ENCODE measurements at places on chromosomes 11 and 22.

- peak; percentile 91 for DNase-seq
Measured at GRCh38 chr22:20437613-20438426, at the start of gene SCARF2. SCARF2 (minus strand) TSS chr22:20437825; CDS start chr22:20437754, 71 bp downstream.

- DNase-seq: no peak
Measured at GRCh38 chr11:85941380-85941973, 86.3 kb downstream of the CCDC83 start.

GRCh38 chr11:61680622-61681221, 531 bp downstream of the DAGLA start:
- no peak for DNase-seq

- no peak for DNase-seq
Measured at GRCh38 chr22:38919631-38920190, 37.7 kb upstream of the APOBEC3A start.

- DNase-seq: no peak
Measured at GRCh38 chr11:96156379-96156722, 186.6 kb downstream of the MAML2 start.

DNA sequence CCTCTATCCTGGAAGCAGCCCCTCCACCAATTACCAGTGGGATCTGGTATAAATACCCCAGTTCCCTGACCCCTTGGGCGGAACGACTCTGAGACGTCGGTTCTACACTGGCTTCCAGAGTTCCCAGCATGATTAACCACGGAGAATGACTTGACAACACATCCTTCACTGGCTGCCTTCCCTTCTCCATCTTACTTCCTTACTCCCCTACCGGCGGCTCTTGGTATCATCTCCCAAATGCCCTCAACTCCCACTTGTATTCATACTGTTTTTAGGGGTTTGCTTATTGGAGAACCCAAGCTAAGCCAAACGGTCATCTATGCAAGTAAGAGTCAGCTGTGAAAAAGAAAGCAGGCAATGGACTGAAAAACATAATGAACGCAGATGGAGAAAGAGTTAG, 56.1 kb downstream of the APOL3 start:
- DNase-seq: no peak

- no peak for DNase-seq
Measured at GRCh38 chr11:12784987-12785386, 110.8 kb downstream of the TEAD1 start.

DNA sequence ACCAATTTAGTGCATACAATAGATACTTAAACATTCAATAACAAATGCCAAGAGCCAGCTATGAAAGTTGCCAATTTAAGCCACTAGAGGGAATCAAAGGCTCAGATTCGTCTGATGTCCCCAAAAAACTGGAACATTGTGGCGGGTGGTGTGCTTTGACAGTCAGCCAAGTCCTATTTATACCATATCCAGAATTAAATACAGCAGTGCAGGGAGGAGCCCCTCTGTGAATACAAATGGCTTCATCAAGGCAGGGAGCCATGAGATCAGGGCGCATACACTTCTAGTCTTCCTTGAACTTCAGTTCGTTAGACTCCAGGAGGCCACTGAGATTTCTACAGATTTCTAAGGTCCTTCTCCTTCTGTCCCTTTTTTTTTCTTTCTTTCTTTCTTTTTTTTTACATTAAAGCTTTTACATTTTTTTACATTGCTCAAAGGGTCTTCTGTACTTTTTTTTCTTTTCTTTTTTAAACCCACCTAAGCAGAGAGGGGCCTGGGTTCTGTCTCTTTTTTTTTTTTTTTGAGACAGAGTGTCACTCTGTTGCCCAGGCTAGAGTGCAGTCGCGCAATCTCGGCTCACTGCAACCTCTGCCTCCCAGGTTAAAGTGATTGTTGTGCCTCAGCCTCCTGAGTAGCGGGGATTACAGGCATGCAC, 41.5 kb upstream of the HSPA8 start:
- peak; percentile 83 for DNase-seq

DNA sequence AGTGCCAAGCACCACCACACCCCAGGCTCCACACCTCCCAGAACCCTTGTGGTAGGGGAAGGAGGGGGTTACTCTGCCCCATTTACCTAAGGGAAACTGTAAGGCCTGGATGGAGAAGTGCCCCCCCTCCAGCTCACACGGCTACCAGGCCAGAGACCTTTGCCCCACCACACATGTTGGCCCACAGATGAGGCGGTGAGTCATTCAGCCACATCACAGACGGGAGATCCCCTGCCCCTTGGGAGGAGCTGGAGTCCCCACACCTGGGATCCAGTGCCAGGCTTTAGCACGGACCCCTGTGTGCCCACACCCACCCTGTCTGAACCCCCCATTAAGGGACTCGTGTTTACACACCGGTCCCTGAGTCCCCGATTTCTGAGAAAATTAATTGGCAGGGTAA, 24.9 kb downstream of the CDKN1C start:
- no peak for DNase-seq

GRCh38 chr22:31583861-31584485, 78.0 kb downstream of the PISD start:
- no peak for DNase-seq

- DNase-seq: no peak
Measured at GRCh38 chr22:45740236-45740635, 68.6 kb downstream of the ATXN10 start.

DNA sequence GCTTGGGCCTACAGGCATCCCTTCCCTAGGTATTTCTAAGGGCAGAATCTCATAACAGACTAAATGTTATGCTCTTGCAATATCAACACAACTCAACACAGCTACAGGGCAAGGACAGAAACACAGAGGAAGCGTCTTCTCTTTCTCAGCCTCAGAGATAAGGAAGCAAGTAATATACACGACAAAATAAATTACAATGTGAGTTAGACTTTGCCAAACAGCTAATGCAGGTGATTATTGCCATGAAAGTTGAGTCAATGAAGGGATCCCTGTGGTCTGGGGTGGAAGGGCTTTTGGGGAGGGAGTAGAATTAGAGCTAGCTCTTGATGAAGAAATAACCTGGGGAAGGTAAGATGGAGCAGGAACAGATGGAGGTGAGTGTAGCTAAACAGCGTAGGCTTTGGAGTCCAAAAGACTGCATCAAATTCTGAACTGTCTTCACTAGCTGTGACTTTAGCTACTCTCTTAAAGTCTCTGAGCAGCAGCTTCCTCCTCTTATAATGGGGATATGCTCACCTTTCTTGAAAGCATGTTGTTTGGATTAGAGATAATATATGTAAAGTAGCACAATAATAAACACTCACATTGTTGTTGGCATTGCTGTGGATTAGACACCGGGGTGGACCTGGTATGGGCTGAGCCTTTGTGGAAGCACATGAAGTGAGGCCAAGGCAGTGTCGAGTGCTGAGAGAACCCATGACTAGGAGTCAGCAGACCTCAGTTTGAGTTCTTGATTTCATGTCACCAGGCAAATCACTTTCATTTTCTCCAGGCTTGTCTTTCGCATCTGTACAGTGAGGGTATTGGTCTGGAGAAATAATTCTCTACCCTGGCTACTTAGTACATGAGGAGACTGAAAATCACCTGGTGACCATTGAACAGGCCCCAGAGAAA, 41.0 kb upstream of the AQP11 start:
- DNase-seq: no peak

- no peak for DNase-seq
Measured at GRCh38 chr11:116177521-116178210, 595.1 kb downstream of the BUD13 start.

DNA sequence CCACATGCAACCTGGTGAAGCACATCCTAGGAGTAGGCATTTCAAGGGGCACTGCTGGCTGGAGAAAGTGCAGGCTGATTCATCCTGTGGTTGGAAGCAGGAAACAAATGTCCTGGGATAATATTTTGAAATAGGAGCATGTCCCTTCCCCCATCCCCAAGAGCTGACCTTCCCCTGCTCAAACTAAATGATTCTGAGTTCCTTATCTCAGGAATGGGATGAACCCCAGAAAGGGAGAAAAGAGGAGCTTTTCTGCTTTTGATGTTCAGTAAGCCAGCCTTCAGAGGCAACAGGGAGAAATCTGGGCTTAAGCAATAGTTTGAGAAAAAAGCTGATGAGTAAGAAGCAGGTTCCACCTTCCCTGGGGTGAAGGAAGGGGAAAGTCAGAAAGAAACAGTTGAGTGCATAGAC, 19.5 kb upstream of the SPON1 start:
- no peak for DNase-seq

- DNase-seq: no peak
Measured at GRCh38 chr11:58493676-58494075, 14.2 kb downstream of the OR5B21 start.

DNA sequence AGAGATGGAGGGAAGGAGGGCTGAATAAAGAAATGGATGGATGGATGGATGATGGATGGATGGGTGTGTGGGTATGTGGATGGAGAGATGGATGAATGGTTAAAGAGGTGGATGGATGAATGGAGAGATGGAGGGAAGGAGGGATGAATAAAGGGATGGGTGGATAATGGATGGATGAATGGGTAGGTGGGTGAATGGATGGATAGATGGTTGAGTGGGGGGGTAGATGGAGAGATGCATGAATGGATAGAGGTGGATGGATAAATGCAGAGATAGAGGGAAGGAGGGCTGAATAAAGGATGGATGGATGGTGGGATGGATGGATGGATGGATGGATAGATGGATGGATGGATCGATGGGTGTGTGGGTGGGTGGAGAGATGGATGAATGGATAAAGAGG, 71.6 kb downstream of the CDKN1C start:
- no peak for DNase-seq

- DNase-seq: no peak
Measured at GRCh38 chr22:29912605-29913398, 29.8 kb downstream of the MTMR3 start.

DNA sequence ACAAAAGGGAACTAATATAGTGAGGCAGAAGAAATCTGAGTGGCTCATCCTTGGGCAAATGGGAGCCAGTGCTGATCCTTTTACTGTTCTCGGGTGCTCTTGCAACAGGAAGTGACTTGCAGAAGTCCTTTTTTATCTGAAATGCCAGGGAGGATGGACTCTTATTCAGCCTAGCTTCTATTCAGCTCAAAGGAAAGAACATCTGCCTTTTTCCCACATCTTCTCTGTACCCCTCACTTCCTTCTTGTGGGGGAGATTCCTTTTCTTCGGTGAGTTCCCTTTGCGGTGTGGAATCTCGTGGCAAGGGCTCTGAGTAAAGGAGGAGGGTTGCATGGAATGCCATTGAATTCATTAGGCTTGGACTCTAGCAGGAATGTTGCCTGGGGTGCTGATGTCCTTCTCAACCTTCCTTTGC, 76.2 kb downstream of the ZBTB16 start:
- DNase-seq: no peak

DNA sequence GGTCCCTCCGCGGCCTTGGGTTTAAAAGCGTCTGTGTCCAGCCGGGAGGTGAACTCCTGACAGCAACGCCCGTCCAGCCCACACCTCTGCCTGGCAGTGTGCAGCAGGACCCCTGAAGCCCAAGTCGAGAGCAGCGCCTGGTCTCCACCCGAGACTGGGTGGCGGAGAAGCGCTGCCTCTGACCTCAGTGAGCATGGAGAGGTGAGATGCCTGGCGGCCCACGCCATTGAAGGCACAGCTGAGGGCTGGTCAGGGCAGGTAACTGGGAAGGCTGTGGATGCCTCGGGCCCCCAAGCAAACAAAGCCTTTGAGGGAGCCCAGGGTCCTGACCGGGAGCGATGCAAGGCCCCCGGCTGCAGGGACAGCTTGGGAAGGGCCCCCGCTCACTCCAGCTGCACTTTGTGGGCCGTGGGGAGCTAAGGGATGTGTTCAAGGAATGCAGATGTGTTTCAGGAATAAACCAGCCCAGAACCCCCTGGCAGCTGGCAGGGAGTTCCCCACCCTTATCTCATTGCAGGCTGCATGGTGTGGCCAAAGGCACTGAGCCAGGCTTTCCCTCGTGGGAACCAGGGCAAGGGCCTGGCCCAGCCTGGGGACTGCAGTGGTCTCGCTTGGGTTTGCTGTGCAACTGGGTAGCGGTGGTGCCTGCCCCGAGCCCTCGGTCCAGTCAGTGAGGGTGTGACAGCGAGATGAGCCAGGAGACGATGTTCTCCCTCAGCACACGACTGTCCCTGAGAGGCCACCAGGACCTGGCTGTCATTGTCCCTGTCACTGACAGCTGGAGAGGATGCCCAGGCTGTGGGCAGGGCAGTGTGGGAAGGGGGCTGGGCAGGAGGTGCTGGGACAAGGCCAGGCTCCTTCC, 92.5 kb downstream of the WNT7B start:
- peak; percentile 29 for DNase-seq

DNA sequence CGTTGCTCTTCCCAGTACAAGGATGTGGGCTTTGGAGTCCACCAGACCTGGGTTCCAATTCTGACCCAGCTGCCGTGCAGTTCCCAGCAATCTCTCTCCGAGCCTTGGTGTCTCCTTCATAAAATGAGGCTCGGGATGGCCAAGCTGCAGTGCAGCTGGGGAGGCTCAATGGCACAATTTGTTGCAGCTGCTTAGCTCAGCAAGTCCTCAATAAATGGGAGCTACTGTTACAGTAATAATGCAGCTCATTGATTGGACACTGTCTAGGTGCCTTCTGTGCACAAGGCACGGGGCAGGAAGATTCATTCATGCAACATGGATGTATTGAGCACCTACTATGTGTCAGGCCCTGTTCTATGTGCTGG, 37.1 kb downstream of the SHISAL1 start:
- no peak for DNase-seq

DNA sequence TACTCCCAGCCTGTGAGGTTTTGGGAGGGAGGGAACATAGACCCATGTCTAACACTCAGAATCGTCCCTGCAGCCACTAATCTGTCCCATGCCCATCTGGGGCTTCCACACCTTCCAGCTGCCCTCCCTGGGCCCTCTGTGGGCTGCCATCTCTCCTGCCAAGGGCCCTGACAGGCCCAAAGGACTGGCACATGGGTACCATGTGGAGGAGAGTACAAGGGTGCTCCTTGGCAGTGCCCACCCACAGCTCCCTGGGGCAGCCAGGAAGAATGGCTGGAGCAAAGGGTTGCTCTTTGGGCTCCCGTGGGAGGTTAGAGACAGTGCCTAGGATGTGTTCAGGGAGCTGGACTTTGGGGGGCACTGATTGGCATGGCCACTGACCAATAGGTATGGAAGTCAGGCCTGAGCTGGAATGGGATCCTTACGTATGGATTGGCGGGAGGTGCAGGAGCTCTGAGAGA, 56.8 kb downstream of the CD82 start:
- peak; percentile 41 for DNase-seq

GRCh38 chr22:43847376-43848289, 14.7 kb downstream of the SULT4A1 start:
- peak; percentile 25 for DNase-seq

DNA sequence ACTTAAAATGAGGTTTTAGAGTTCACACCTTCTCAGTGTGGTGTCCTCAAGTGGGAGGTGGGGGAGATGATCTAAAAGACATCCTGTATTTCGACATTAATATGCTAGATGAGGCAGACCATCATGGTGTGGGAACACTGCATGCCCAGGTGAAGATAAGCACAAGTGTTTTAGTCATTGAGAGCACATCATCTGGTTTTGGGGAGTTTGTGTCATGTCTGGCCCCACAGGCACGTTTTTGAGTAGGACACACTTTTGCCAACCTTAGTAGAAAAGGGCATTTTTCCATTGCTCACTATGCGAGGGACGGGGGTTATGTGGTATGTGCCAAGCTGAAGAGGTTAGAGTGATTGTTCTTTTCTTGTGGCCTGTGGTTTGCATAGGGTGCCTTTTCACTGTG, 189.3 kb downstream of the DBX1 start:
- DNase-seq: no peak

- peak; percentile 92 for DNase-seq
Measured at GRCh38 chr11:65558002-65558929, at the start of gene LTBP3. LTBP3 (minus strand) TSS chr11:65558359; CDS start chr11:65557959, 400 bp downstream.

- peak; percentile 65 for DNase-seq
Measured at GRCh38 chr11:12827929-12828812, 153.9 kb downstream of the TEAD1 start.

Data from right forelimb (tissue), 1 donor.